ENCODE measurements at places on chromosomes 3 and 15.

- DNase-seq: no peak
Observed at GRCh38 chr3:131973731-131974130, 61.1 kb downstream of the CPNE4 start.

DNA sequence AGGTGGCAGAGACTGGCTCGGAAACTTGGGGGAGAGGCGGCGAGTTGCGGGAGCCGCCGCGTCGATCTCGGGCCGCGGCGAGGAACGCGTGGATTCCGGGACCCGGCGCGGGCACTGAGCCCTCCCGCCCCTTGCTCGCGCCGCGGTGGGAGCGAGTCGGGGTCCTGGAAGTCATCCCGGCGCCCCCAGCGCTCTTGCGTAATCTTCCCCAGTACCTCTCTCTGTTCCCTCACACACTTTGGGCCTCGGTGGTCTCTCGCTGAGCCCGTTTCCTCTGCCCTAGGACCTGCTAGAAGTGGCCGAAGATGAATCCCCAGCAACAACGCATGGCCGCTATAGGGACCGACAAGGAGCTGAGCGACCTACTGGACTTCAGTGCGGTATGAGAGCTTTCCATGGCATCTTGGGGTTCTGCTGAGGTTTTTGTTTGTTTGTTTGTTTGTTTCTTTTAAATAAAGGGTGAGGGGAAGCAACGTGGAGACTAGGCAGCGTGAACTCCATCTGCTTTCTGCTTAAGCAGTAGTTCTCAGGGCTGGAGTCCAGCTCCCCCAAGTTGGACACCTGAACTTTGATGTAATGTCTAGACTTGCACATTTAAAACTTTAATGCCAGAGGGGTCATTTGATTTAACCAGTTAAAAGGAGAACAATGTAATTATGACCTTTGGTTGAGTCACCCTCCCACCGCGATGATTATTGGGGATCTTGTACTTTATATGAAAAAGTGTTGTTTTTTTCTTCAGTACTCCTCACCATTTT is 1.3 kb downstream of the TCF12 start:
- DNase-seq: no peak

- DNase-seq: no peak
Observed at GRCh38 chr3:184756151-184757021, 44.5 kb upstream of the MAGEF1 start.

DNA sequence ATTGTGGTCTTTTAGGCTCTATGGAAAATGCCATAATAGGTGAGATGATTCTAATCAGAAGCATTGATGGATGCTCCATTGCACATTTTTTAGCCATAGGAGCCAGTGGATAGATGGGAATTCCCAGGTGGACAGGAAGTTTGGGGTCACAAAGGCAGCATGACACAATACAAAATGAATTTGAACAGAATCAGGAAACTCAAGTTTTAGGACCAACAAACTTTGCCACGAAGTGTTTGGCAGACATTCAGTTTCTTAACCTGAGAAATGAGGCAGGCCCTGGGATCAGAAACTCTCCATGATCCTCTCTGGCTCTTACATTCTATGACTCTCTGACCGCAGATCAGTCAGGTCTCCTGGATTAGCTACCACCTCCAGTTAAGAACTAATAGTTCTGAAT is 275.4 kb downstream of the TIGIT start:
- no peak for DNase-seq

DNA sequence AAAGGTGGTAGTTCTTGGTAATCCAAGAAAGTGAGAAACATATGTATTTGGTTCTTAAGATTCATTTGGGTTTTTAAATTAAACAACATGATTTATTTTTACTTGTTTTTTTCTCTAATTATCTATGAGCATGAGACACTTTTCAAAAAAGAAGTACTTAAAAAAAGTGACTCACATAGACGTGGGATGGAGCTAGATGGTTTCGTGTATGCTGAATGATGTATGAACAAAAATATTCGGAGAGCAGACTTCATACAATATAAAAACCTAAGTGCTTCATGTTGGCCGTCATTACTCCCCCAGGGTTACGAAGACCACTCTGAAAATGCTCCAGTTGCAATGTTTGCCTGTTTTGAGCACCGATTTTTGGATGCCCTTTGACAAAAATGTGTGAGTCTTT is 90.9 kb downstream of the RORA start:
- no peak for DNase-seq

Data from activated naive CD8-positive, alpha-beta T cell treated with anti-CD3 and anti-CD28 coated beads, Interleukin-2, amount 50 U/mL, for 16 hours (primary cell).